ENCODE measurements at places on chromosomes 12 and 14.

- DNase-seq, result no peak
These were observed 420.1 kb downstream of the FUT8 start for GRCh38 chr14:65832431-65833266.

DNA sequence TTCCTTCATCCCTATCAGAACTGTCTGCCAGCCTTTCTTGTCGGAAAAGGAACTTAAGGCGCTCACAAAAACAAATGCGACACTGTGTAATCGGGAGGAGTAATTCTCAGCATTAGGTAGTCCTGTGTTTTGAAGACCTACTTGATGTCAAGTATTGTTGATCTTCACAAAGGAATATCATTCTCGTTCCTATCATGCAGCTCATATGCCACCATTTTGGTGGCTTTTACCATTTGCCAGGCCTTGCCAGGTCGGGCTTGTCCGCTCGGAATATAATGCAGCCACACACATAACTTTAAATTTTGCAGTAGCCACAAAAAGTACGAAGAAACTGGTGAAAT lies 903 bp upstream of the PPP4R3A start:
- no peak for DNase-seq

- DNase-seq, result no peak
These were observed 59.6 kb downstream of the PPFIA2 start for GRCh38 chr12:81699551-81699950.

- DNase-seq, result no peak
These were observed 145.0 kb upstream of the SLC38A2 start for GRCh38 chr12:46517579-46517962.

GRCh38 chr14:34714320-34715126 lies at the start of gene CFL2:
CFL2 (minus strand) TSS chr14:34714593; CDS start chr14:34714540, 53 bp downstream.
- DNase-seq, result peak; percentile 52

DNA sequence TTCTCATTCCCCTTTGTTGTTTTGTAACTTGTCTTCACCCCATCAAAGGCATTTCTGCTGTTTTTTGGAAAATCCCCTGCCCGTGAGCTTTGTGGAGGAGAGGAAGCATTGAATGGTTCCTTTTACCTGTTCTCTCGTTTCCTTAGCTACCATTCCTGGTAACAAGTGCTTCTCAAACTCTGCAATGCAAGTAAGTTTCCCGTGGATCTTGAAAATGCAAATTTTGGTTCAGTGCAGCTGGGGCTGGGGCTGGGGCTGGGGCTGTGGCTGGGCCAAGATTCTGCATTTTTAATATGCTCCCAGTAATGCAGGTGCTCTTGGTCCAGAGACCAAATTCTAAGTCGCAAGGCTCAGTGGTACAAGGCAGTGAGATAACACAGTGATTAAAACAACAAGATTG lies 151.6 kb downstream of the TTLL5 start:
- no peak for DNase-seq

- no peak for DNase-seq
These were observed 10.3 kb downstream of the DCP1B start for GRCh38 chr12:1993871-1994371.

DNA sequence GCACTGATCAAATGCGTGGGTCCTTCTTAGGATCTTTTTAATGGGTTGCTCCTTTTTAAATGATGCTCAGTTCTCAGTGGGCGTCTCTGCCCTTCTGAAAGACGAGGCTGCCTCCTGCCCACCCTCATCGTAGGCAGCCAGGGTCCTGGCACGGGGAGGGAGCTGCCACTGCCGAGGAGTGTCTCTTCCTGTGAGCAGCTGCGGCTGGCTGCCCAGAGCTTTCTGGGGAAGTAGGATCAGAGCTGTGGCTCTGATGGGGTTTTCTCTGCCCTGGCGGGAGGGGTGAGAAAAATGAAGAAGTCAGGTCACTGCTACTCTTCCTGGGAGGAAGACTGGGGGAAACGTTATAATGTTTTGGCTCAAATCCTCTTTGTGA lies 31.1 kb upstream of the BEGAIN start:
- no peak for DNase-seq

- DNase-seq, result no peak
These were observed 22.8 kb downstream of the PPP1R12A start for GRCh38 chr12:79911889-79912656.

DNA sequence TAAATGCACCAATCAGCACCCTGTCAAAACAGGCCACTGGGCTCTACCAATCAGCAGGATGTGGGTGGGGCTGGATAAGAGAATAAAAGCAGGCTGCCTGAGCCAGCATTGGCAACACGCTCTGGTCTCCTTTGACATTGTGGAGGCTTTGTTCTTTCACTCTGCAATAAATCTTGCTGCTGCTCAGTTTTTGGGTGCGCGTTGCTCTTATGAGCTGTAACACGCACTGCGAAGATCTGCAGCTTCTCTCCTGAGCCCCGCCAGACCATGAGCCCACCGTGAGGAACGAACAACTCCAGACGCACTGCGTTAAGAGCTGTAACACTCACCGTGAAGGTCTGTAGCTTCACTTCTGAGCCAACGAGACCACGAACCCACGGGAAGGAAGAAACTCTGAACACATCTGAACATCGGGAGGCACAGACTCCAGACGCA lies 8.4 kb upstream of the PIANP start:
- DNase-seq, result no peak

GRCh38 chr12:67356380-67356774 lies 87.2 kb downstream of the CAND1 start:
- no peak for DNase-seq

GRCh38 chr14:76951166-76951565 lies 77.3 kb downstream of the IRF2BPL start:
- no peak for DNase-seq

GRCh38 chr14:55731311-55731872 lies 151.4 kb downstream of the KTN1 start:
- DNase-seq, result no peak

DNA sequence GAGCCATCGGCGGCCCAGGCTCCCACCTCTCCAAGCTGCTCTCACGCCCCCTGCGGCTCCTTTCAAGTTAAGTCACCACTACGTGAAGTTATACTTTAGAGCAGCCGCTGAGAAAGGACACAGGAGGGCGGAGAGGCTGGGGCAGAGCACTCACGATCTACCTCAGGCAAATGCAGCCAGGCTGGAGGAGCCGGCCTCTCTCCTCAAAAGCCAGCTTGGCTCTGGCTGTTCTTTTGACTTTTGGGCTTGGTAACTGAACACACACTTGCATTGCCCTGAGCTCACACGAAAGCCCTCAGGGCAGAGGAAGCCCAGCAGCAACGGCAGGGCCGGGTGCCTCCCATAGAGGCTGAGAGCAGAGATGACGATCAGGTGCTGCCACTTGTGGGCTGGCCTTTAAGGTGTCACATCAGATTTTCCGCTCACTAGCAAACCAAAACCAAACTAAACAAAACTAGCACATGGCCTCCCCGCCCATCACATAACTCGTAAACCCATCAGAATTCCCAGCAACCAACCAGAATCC lies 75.2 kb downstream of the PITPNM2 start:
- DNase-seq, result peak; percentile 68

GRCh38 chr12:108734200-108734906 lies 3.0 kb upstream of the CORO1C start:
- DNase-seq, result no peak

DNA sequence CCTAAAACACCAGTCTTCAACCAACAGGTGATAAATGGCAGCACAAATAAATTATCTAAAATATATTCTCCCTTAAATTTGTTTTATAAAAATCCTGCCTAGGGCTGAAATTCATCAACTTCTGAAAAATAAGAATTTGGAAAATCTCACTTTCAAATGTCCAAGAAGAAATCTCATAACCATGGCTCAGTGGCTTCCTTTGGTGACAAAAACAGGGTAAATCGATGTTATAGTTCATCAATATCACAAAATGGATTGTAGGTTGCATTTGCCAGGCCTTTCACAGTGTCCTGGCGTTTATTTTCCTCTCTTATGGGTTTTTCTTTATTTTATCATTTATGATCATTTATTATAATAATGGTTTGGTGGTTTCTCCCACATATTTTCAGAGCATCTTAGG lies 103.0 kb downstream of the PTGER2 start:
- DNase-seq, result no peak

DNA sequence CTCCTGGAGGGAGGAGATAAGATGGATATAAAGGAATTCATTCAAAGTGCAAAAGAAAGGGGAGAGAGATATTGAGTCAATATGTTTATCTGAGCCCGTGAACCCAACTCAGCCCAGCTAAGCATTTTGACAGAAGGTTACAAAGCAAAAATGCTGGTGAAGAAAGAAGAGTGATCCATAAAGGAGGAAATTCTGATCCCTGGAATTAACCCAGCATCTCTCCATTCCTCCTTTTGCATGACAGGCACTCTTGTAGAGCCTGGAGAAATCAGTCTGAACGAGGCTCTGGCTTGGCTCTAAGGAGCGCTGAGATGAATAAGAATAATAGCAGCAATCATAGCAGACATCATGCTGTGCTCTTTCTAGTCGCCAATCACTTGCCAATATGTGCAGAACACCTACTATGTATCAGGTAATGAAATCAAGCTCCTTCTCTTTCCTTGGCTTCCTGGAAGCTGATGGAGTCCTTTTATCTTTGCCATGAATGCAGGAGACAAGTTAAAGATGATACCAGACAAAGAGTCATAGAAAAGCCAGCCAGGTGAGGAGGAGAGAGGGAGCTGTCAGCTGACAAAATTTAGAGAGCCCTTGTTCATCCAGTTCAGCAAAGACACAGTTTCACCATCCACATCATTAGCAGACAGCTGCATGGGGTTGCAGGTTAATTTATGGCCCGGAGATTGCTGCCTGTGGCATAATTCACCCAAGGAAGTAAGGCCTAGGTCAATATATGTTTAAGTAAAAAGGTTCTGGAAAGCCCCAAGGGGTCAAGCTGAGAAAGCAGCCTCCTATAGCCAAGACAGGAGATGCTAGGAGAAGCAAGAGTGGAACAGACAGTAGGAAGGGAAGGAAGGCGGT lies 476.5 kb upstream of the TBX3 start:
- no peak for DNase-seq

GRCh38 chr14:61749867-61750266 lies 12.4 kb upstream of the SNAPC1 start:
- DNase-seq, result no peak

DNA sequence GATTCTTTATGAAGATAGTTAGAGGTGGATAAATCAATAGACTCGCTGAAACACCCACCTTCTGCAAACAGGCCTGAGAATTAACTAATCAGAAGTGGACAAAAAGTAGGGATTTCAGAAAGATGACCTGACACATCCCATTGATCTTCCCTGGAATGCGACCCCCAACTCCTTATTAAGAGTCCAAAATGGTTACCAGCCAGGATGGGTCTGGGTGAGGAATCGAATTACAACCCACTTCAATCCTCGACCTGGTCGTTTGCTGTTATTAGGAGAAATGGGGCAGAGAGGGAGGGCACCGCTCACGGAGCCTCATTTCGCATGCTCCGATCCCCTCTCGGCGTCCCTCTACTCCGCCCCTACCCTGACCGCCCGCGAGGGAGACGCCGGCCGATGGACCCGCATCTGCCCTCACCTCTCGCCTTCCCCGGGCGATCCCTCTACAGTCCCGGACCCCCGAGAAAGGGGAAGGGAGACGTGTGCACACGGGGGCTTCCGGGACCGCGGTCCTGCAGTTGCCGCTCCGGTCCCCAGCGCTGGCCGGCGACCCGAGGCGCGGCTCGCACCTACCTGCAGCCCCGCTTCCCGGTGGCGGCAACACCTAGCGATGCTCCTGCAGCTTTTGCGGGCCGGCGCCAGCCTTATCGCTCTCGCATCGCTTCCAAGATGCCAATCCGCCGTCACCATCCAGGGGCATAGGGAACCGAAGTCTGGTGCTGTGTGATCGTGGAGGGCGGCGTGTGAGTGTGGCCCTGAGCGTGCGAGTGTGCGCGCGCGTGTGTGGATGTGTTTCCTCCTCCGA lies 69.3 kb upstream of the USP15 start:
- DNase-seq, result no peak

GRCh38 chr14:94936401-94936892 lies 166.5 kb upstream of the GSC start:
- no peak for DNase-seq

GRCh38 chr12:948238-948637 lies 1.3 kb downstream of the RAD52 start:
- no peak for DNase-seq

GRCh38 chr12:76030341-76031080 lies 1.1 kb downstream of the PHLDA1 start:
- peak; percentile 57 for DNase-seq

GRCh38 chr12:85831327-85831990 lies 4.8 kb downstream of the RASSF9 start:
- no peak for DNase-seq

- no peak for DNase-seq
These were observed 121.0 kb upstream of the VRK1 start for GRCh38 chr14:96676166-96676565.

GRCh38 chr12:92603741-92604432 lies 98.9 kb upstream of the PLEKHG7 start:
- no peak for DNase-seq

GRCh38 chr12:56079723-56080555 lies at the start of gene ERBB3:
ERBB3 (plus strand) TSS chr12:56080165; CDS start chr12:56080301, 136 bp downstream.
- DNase-seq, result peak; percentile 72

DNA sequence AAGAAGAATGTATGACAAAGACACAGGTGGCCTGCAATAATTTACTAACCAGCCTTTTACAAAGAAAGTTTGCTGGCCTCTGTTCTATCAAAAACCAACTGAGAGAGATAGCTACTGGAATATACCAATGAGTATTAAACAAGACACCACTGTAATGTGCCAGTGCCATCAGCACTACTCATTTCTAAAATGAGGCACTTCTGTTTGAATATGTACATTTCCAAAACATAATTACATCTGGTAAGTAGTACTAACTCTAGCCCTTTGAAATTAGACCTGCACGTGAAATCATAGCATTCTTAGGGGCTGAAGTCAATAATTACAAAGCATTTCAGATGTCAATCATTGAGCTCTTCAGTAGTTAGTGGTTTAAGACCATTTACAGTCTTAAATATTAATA lies 6.9 kb upstream of the SYCP3 start:
- DNase-seq, result no peak

DNA sequence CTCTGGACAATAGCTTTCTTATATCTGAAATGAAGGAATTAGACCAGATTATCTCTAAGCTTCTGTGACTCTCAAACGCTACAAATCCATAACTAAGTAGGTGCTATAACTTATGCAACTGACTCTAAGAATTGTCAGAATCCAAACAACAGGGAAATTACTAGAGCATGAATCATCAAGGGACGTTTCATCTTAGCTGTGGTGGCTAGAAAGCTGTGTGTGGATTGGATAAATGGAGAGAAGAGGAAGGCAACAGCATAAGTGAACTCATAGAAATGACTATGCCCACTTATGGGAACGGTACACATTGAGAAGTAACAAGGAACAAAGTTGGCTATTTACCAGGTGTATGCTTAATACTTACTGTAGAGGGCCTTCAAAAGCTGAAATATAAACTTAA lies 96.0 kb upstream of the NEDD1 start:
- DNase-seq, result no peak

Measured in stimulated activated CD4-positive, alpha-beta T cell treated with anti-CD3 and anti-CD28 coated beads, Interleukin-4, amount 100 ng/mL, for 48 hours (primary cell).